Cerebellum (tissue), 4 donors: ENCODE measurements at places on chromosomes 1 and 21. TPM values are rescaled to one million over a fixed set of nuclear protein-coding genes. Genes with fewer than 3 reads are reported as not detected.

- no peak for DNase-seq
Measured at GRCh38 chr1:218604217-218604616, 259.1 kb downstream of the TGFB2 start.

- DNase-seq, result no peak
Measured at GRCh38 chr1:21663951-21664805, 5.0 kb downstream of the RAP1GAP start.

DNA sequence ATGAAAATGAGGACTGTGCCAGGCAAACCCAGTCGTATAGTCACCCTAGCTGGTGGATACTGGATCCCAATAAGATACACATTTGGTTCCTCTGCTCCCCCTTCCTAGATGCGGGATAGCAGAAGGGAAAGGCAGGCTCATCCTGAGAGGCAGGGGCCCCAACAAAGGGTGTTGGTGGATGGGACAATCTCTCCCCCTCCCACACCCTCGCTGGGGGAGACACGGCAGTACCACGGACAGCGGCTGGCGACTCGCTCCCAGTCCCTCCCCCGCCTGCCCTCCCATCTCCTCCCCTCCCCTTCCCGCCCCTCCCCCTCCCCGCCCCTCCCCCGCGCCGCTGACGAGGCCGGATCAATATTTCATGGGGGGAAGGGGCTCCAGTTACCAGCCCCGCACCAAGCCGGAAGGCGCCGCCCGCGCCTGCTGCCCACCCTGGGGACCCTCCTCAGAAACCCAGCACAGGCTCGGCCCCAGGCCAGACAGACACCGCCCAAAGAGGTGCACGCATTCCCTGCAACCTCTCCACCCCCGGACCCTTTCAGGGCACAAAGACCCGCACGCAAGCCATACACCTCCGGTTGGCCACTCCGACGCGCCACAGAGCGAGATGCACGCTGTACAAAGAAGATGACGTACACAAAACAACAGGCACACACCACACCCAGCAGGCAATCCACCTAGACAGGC, 11.5 kb downstream of the RIMS3 start:
- DNase-seq, result no peak

UBXN10 gene
- 2.6 TPM for total RNA-seq

BMP8A gene
- 0.27 TPM for total RNA-seq

- no peak for DNase-seq
Measured at GRCh38 chr1:94279462-94279861, 42.1 kb upstream of the ARHGAP29 start.

- no peak for DNase-seq
Measured at GRCh38 chr1:160637821-160638539, 8.9 kb downstream of the SLAMF1 start.

GRCh38 chr1:91526496-91526895, 25.8 kb downstream of the CDC7 start:
- no peak for DNase-seq
